ENCODE measurements at places on chromosomes 12 and 14.

DNA sequence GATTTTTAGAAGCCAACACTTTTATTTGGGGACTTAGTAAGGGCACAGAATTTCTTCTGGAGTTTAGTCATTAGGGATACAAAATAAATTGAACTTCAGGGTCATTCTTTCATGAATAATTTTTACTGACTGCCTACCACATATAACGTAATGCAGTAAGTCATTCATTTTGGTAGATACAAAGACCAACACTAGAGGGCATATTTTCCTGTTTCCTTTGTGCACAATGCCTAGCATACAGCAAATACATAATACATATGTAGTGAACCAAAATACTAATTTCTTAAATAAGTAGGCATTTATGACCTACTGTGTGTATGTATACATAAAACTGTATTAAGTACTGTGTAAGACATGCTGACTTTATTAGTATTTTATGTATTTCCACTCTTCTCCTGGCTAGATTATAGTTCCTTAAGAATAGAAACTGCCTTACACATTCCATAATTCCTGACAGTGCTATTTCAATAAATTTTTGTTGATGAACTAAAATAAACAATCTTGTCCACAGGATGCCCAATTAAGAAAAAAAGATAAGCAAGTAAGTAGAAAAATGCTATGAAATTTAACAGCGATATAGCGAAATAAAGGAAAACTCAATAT, 47.9 kb downstream of the PPP1R12A start:
- DNase-seq, result peak; percentile 75

DNA sequence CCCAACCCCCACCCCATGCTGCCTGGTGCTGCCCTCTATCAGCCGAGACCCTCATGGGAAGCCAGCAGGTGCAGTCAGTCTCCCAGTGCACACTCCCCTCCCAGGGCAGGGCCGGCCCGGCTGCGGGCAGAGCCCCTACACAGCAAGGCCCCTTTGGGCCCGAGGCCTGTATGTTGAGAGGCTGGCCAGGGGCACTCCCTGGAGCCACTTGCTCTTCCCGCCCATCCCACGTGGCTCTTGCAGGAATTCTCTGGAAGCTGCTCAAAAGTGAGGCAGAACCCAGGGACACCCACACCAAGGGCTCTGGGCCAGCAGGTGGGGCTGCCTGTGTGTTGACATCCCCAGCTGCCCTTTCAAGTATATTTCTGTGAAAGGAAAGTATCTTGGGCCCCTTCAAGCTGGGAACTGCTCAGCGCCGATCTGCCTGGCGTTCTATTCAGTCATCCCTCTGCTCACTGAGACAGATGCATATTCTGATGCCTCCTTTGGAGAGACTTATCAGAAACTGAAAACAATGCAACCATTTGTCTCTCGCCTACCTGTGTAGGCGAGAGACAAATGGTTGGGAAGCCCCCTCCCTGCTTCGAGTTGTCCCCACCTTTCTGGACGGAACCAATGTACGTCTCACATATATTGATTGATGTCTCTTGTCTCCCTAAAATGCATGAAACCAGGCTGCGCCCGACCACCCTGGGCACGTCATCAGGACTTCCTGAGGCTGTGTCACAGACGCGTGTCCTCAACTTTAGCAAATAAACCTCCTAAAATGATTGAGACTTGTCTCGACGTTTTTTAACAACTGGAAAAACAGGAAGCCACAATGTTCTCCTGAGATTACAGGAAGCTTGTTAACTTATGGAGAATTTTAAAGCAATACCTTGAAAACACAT, 6.0 kb downstream of the GPR132 start:
- no peak for DNase-seq

- no peak for DNase-seq
These were observed 70.6 kb upstream of the MYF6 start for GRCh38 chr12:80636832-80637231.

DNA sequence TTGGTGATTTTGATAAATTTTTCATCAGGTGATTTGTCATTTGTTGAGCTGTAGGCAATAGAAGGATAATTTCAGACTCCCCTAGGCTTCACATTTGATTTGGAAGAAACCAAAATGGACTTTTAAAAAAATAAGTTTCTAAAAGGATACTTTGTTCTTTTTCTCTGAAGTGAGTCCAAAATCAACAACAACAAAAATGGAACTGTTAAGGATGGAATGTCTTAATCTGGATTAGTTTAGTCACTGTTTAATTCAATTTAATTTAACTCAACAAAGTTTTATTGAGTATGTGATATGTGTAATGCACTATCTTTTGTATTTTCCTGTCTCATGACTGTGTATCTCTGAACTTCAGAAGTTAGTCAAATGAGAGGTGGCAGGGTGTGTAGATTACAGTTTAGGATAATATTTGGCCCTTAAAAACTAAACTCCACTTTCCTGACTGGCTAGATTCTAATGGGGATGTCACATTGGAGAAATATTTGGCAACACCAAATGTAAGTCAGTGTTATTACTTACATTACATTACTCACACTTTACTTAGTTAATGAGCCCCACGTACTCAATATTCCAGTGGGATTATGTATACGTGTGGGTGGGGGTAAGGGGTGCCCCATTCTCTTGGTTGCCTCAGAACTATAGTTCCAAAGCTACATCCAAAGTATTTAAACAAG, 209.7 kb downstream of the BCAT1 start:
- no peak for DNase-seq

DNA sequence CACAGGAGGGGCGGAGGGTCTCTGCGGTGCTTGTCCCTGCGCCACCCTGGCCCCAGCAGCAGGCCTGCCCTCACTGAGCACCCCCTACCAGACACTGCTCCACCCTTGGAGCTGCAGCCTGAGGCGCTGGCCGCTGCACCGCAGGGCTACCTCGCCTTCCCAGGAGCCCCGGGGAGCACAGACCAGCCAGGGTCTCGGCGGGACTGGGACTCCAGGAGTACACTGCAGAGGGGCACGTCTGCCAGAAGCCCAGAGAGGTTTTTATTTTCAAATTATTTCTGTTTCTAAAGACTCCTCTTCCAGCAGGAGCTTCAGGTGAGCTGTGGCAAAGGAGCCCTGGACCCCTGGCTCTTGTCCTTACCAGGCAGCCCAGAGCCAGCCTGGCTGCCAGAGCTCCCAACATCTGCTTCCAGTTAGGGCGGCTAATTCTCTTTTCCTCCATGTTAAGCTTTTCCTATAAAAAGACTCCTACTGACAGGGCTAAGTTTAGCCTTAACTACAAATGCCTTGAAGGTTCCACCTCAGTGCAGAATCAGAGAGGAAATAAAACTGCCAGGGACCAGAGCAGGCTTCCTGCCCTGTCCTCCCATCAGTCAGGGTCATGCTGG, 26.4 kb downstream of the DEGS2 start:
- DNase-seq, result no peak

- DNase-seq, result no peak
These were observed 114.9 kb downstream of the KIF26A start for GRCh38 chr14:104253223-104253822.

GRCh38 chr14:70917633-70918032, 10.4 kb downstream of the PCNX1 start:
- DNase-seq, result no peak

DNA sequence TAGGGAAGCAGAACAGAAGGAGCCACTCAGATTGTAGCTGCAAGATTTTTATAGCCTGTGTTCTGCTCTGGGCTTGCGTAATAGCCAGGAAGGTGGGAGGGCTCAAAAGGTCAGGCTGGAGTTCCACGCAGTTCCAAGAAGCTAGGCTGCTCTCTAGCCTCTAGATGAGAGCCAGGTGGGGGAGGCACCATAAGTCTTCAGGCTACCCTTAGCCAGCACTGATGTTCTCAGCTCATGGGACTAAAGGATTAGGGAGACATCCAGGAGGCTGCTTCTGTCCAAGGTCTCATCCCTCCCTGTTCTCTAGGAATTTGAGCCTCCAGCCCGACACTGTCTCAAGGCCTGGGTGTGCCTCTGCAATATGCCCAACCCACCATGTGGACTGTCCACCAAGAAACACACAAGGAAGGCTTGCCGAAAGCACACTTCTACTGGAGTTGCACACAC, 1.7 kb downstream of the LMBR1L start:
- DNase-seq, result peak; percentile 59

- DNase-seq, result no peak
These were observed 50.1 kb downstream of the RERG start for GRCh38 chr12:15171012-15171655.

DNA sequence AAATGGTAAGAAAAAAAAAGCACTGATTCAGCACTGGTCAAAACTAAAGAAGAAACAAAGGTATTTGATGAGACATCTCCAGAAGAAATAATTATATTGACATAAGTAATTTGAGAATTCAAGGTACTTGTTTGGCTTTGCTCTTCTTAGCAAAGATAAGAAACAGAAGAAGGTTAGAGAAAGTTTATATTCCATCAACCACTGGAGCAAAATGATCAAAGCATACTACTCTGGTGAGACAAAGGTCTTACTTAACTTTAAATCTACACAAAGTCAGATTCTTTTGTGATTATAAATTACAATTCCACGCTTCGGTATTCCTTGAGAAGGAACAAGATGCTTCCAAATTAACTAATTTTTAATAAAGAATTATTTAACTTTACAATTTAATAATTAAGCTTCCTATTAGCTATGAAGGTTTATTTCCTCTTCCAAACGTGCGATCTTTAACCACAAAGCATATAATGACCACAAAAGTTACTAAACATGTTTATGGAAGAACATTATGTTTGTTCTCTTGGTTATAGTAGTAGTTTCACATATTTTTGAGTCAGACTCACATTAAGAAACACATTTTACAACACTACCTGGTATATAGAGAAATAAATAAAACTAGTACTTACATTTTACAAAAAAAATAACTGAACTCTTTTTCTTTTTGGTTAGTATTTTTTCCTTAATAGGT, 53.4 kb downstream of the METTL25 start:
- DNase-seq, result no peak

DNA sequence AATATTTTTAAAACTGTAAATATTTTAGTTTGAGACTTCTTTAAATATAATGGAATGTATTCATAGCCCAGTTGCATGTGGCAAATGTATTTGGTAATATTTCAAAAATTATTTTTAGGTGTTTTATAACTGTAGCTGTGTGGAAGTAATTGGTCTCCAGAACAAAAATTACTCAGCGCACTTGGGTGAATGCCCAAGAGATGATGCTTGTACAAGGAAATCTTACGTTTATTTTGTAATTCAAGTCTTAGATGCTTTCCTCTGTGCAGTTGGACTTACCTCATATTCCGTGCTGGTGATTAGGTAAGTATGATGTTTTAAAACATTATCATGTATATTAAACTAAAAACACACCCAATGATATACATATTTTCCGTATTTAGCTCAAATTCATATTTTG, 76.7 kb upstream of the SLCO1B1 start:
- no peak for DNase-seq

DNA sequence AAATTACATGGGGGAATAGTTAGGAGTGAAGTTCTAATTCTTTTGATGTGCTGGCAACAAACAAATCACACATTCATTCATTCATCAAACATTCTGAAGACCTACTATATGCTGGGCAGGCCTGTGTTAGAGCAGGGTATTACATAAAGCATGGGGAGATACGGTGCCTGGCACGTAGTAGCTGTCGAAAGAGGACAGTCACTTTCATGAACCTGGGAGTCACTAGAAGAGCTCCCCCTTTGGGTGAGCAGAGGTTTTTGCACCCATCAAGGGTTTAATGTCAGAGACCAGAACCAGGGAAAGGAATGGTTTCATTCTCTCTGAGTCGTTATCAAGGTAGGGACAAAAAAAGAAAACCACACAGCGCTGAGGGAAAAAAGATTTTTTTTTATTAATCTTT, 10.0 kb downstream of the LHX5 start:
- peak; percentile 20 for DNase-seq

DNA sequence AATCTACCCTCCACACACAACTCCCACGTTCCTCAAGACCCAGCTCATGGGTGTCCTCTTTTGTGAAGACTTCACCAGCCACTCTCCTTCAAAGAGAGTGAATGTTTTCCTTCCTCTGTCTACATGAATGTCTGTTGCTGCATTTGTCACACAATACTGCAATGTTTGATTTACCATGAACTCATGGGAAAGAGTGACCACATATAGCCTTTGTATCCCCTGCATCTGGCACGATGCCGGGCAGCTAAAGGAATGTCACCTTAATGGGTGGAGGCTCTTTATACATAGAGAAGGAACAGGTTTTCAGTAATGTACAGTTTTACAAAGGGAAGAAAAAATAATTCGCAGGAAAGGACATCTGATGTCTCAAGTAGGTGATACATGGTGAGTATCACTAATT, 12.1 kb upstream of the BCDIN3D start:
- no peak for DNase-seq
